AG10803 (cell line): ENCODE measurements at places on chromosomes 6 and 20.

DNA sequence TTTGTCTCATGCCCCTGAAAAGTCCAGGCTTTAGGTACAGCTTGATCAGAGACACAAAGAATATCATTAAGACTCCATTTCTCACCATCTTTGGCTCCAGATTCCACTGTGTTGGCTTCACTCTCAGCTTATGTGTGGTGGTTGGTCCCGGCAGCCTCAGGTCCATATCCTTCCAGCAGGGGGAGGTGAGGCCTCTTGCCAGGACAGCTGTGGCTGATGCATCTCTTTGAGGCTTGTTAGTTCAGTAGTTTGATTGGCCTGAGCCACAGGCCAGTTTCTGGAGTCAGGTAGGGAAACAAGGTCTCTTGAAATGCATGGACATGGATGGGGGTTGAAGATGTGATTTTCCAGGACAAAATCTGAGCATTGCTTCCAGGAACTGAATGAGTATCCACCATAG is 62.4 kb downstream of the JAG1 start:
- peak; percentile 50 for DNase-seq

DNA sequence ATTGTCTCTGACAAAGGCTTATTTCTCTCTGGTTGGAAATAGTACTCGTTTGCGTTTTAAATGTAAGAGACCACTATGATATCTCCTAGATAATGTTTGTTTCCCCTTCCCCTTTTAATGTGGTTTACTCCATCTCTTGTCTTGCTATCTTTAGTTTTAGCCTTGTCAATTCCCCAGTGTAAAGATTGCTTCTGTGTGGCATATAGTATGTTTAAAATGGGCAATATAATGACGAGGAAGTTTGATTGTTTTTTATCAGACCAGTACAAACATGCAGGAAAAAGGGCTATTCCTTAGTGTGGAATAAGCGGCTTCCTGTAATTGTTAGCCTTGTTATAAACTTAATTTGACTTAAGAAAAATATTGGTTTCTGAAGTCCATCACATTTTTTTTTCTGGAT is 3.1 kb downstream of the QKI start:
- no peak for DNase-seq

DNA sequence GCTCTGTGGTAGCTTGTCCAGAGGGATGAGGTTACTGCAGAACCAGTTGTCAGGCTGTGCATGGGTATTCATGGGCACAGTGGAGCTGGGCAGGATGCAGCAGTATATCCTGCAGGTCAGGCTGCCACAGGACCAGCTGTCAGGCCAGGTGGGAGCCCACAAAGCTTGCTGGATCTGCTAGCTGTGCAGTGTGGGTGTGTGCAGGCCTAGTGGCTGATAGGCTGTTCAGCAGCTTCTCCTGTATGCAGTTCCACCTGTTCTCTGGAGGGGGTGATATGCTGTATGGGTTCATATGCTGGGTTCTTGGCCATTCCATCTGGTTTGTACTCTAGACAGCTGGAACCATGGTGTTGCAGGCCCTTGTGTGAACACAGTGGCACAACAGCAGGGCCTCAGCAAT is 40.6 kb upstream of the TPD52L1 start:
- no peak for DNase-seq

- DNase-seq: no peak
Observed at GRCh38 chr6:137216875-137217553, 2.2 kb downstream of the IFNGR1 start.

DNA sequence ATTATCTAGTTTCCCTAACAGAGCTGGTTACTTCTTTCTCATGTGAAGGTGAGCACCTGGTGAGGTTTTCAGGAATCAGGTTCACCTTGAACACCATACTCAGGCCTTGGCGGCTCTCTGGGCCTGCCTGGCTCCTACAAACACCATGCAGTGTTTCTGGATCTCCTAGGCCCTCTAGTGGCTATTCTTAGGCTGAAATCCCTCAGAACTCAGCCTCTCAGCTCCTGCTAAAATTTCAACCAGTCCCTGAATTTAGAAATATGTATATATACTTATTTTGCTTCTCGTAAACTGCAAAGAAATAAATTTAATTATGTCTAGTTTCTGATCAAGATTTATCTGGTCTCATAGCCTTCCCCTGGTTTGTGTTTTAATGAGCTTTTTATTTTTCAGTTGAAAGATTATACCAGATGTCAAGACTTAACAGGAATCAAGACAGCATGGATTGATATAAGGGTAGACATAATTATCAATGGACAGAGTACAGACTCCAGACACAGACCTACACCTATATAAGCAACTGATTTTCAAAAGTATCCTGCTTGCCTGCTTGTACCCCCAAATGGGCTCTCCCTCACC is 55.9 kb downstream of the ANKEF1 start:
- peak; percentile 64 for DNase-seq

DNA sequence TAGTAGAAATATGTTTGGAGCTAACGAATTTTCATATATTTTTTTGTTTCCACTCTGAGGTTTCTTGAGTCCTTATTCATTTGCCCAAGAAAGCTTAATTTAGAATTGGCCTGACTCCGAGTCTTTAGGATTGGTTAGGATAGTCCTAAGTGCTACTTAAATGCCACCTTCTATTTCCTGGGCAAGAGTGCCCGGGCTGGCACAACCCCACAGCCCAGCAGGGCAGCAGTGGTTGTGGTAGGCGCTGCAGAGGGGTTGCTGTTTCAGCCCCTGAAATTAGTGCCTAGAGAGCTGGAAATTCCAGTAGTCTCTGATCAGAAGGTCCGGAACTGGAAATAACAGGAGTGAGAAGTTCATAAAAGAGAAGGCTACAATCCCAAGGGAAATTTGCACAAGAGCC is 139.4 kb upstream of the TENT5A start:
- no peak for DNase-seq

DNA sequence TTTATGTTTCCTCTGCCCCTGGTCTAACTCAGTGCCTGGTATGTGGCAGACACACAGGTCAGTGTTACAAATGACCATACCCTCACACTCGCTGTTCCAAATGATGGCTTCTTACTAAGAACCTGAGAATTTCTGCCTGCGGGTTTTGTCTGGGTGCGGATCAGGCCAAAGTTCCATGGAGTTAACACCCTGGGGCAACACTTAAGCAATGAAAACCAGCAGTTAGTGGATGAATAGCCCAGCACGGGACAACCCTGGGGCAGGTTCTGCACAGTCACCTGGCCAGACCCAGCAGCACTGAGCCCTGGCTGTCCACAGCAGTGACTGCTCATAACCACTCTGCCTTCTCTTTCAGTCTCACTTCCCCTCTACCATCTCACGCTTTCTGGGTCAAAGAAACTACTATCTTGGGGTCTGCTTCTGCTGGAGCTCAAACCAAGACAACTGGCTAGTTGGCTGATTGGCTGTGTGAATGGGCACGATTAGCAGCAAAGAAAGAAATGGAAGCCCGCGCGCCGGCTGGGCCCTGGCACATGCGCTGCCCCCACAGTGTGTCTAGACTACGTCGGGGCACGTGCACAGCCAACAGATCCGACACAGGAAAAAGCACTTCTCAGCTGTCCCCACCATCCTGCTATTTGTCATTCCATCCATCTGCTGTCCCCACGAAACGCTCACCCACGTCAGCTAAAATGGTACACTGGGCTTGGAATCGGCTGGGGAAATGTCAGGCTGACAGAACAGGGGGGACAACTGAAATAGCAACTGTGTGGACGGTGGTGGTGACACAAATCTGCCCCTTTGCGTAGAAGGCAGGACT is 36.6 kb downstream of the MGME1 start:
- no peak for DNase-seq

- no peak for DNase-seq
Observed at GRCh38 chr6:107506145-107506544, 16.2 kb downstream of the SOBP start.

- peak; percentile 55 for DNase-seq
Observed at GRCh38 chr6:2197177-2197671, 48.2 kb downstream of the GMDS start.

GRCh38 chr6:1787894-1788293 is 178.2 kb downstream of the FOXC1 start:
- peak; percentile 71 for DNase-seq

GRCh38 chr6:1645466-1646185 is 35.9 kb downstream of the FOXC1 start:
- DNase-seq: peak; percentile 33

DNA sequence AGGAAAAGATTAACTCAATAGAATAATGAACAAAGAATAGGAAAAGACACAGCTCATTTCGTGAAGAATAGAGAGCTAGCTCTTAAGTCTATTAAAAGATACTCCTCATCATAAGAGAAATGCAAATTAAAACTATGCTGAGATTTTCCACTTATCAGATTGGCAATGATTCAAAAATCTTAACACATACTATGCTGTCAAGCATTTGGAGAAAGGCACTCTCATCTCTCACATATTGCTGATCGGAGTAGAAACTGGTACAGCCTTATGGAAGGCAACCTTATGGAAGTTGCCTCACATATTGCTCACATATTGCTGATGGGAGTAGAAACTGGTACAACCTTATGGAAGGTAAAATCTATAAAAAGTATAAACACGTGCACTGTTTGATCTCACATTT is 21.4 kb upstream of the PLAGL1 start:
- DNase-seq: no peak

DNA sequence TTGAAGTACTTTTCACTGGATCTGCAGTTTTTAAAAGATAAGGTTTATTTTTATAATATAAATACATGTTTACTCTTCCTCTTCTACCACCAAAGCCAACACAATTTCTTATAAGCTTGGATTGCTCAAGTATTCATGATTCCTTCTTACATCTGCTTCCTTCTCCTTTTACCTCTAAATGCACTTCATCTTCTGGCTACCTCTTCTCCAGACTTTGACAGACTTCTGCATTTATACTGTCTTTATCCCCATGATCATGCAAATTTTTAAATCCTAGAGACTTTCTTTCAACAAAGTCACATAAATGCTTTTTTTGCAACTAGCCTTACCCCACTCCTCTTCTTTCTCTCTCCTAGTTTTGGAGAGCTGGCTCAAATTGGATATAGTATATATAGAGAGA is 142.9 kb downstream of the TFAP2B start:
- DNase-seq: no peak

DNA sequence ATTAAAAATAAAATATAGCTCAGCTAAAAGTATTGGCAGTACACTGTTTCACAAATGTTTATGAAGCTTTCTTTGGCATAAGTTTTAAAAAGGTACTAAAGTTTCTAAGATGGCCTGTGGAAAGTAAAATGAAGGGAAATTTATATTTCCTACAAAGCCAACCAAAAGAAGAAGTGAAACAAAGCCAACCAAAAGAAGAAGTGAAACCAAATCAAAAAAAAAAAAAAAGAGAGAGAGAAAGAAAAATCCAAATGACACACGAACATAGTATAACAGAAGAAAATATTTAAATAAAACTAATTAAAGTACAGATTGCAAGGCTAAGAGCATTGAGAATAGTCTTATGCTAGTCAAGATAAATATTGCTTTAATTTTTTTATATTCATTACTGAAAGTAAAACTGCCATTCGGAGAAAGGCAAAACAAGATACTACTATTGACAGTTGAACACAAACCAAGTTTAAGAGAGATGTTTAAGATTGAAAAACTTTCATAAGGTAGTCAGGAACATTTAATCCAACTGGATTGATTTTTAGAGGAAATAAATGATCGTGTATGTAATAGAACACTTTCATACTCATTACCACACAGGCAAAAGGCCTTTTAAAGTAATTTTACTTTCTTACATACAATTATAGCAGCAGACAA is 12.8 kb upstream of the KHDRBS2 start:
- DNase-seq: no peak

GRCh38 chr20:54221353-54221752 is 13.5 kb downstream of the PFDN4 start:
- DNase-seq: no peak

DNA sequence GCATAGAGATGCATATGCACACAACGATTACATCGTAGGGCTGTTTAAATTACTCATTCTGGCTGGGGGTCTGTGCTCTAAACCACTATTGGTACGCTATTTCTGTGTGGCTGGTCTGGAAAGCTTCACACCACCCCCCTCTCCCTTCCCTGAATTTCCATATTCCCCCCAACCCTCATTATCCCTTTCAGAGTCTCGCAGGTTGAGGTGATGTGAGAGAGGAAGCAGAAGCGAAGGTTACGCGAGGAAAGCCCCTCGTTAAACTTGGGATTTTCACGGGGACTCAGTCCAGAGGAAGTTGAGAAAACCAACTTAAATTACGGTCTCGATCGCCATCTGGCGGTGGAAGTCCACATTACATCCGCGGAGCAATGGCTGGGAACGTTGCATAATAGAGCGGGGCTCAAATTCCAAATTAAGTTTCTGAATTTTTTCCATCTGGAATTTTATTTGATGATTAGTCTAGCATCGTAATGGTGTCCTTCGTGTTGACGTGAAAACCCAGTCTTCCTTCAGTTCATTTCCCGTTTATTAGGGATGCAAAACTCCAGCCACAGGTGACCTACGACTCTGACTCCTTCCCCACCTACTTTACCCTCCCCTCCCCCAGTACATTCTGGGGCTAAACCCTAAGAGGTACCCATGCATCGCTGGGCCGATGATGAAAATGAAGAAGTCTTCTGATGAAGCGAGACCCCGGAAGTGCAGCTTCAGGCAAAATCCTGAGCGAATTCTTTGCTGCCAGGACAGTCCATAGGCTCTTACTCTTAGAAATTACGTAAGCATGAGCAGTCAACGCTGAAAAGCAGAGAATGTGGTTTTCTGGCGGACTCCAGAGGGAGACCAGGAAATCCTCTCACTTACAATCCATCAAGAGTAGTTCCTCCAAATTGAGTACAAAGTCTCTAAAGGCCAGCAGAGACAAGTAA is 19.7 kb downstream of the HLA-DOB start:
- peak; percentile 53 for DNase-seq

DNA sequence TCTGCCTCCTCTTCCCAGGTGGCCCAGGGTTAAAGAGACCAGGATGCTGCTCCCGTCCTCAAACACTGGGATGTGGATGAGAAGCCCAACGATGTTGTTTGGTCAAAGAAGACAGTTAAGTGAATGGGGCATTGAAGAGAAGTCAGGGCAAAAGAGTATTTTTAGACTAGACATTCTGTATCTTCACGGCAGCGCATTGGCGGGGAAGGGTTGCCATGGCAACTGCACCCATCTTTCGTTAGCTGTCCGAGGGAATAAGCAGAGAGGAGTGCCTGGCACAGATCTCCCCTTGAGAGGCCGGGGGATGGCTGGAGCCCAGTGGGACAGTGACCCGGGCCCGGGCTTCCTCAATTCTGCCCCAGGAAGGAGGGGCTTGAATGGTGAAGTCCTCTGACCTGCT is 56.4 kb upstream of the GPR31 start:
- DNase-seq: no peak

- peak; percentile 76 for DNase-seq
Observed at GRCh38 chr6:99822741-99823512, 171.1 kb downstream of the MCHR2 start.
